ENCODE measurements at places on chromosomes 3 and 15. TPM values are rescaled to one million over a fixed set of nuclear protein-coding genes. Genes with fewer than 3 reads are reported as not detected.

Gene ST8SIA2
- total RNA-seq = not detected

Gene STRIT1
- not detected for total RNA-seq

Gene FBLN2
- total RNA-seq = 94.3 TPM

Gene ACKR2
- total RNA-seq = 7.9 TPM

Gene PRSS50
- total RNA-seq = not detected

Gene CPLX3
- total RNA-seq = not detected

DNA sequence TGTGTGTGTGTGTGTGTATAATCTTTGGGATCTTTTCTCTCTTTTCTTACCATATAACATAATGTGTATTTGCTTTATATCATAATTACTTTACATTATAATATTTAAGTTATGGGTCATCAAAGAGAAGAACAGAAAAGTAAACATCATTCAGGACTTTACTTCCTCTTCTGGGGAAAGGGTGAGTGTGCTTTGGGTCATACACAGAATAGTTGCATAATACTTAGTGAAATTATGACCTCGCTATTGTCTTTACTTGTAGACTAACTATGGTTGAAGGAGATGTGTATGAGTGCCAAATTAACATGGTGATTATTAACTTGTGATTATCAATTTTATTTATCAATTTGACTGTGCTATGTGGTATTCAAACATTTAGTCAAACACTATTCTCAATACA, 1086.9 kb downstream of the DIPK2A start:
- DNase-seq = no peak

DNA sequence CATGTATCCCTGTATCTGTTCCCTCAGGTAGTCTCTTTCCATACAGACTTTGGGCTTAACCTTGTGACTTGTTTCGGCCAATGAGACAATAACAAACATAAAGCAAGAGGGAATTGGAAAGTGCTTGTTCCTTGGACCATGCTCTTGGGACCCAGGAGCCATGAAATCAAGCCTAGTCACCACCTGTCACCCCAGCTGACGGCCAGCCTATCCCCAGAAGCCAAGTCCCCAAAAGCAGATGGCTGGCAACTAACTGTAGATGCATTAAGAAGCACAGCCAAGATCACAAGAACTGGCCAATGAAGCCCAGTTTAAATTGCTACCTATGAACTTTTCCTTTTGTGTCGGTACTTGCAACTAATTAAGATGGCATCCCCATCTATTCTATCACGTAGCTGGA, 822.0 kb downstream of the CADM2 start:
- no peak for DNase-seq

GRCh38 chr15:72344602-72345001, 24.6 kb upstream of the CELF6 start:
- DNase-seq = no peak

DNA sequence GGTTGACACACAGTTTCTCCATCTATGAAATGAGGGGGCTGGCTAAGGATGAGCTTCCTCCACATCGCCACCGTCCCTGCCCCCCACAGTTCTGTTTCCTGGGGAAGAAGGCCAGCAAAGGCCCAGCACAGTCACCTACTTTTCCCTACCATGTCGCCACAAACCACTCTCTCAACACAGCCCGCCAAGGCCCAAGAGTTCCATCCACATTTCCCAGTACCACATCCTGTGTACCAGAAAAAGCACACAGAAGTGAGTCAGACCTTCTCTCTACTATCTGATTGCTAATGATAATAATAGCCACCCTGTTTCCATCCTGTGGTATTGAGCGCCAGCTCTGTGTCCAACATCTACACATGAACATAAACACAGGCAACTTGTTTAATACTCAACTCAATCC, 30.3 kb upstream of the C15orf39 start:
- no peak for DNase-seq

DNA sequence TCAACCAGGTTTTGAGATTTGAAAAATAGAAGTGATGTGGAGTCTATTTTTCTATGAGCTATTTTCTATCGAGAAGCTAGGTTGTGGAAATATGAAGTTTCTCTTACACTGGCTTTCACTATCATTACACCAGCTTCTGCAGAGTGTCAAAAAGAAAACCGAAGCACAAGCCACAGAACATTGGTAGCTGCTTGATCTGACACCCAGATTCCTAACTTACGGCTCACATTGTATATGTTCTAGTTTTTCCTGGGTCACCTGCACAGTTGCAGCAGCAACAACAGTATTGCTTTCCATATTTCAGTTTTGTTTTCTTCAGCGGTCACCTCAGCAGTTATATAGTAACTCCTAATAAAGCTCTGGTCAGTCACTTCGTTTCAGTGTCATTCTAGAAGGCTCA, 790.1 kb downstream of the PLOD2 start:
- DNase-seq = no peak

- DNase-seq = no peak
Measured at GRCh38 chr3:150240891-150241290, 167.2 kb upstream of the TSC22D2 start.

GRCh38 chr3:160556141-160556540, 9.2 kb downstream of the KPNA4 start:
- no peak for DNase-seq

DNA sequence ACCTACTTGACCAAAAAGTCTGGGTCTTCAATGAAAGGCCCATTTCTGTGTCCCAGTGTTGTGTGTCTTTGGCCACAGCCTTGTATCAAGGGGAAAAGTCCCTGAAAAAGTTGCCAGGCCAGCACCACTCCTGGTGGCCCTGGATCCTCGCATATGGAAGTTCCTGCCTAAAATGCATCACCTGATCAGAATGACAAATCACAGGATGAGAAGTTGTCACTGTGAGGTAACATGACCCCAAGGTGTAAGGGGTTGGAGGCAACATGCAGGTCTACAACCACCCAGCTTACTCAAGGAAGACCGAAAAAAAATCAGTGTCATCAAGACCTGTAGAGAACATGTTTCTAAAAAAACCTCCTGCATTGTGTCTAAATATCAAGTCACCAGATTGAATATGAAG, 25.6 kb downstream of the PARP15 start:
- no peak for DNase-seq

DNA sequence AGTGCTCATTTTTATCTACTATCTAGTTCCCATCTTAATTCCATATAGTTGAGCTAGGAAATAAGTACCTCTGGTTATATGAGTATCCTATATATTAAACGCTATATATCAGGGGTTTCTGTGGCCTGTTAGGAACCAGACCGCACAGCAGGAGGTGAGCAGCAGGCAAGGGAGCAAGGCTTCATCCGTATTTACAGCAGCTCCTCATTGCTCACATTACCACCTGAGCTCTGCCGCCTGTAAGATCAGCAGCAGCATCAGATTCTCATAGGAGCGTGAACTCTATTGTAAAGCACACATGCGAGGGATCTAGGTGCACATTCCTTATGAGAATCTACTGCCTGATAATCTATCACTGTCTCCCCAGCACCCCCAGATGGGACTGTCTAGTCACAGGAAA, 23.0 kb downstream of the GSK3B start:
- no peak for DNase-seq

DNA sequence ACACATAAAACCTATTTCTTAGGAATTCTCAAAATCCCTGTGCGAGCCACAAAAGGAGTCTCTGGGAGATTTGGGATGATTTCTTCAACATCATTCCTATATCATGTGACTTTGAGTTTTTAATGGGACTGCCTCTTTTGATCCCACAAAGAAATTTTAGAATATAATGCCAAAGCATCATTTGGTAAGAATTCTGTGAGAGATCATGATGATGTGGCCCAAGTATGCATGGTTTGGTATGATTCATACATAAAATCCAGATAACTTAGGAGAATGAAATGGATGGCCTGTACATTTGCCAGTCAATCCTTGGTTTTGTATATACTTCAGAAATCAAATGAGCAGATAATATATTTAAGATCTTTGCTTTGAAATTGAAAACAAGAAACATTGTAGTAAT, 61.3 kb downstream of the UBE2E2 start:
- DNase-seq = no peak

DNA sequence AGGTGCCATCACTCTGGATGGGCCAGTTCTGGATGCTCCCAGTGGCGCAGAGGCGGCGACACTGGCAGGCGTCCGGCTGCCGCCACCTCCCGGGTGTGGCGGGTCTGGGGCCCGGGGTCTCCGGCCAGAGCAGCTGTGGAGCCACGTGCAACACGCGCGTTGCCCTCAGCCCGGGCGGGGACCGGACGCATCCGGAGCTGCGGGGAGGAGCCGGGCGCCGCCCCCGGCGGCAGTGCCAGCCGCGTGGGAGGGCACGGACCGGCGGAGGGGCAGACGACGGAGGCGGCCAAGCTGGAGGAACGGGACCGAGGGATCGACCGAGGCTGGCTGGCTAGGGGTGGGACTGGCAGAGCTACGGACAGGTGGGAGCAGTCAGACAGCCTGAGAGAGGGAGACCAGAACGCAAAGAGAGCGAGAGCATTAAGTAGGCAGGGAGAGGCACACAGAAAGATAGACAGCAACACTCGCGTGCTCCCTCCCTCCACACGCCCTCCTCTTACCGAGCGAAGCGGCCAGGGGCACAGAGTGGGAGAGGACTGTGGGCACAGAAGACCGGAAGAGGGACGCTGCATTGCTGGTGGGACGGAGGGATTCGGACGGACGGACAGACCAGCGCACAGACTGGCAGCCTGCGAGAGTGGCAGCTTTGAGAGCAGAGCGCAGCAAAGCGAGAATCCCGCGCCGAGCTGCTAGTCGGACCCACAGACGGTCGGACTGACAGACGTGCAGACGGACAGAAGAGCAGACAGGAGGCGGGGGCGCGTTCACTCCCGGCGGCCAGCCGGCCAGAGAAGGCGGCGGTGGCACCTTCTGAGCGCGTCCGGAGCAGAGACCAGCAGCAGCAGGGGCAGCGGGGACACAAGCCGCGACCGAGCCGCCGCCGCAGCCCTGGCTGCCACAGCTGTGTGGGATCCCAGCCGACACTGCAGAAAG, at the start of gene ARPP21:
Gene ARPP21, plus strand, starts transcription at position 272 of the 933 bp plus-strand sequence. CDS start 42,227 bp downstream, outside the sequence.
- no peak for DNase-seq

GRCh38 chr3:50245831-50246516, 10.0 kb downstream of the GNAI2 start:
- DNase-seq = no peak

- no peak for DNase-seq
Measured at GRCh38 chr3:43132193-43132592, 26.3 kb upstream of the POMGNT2 start.

DNA sequence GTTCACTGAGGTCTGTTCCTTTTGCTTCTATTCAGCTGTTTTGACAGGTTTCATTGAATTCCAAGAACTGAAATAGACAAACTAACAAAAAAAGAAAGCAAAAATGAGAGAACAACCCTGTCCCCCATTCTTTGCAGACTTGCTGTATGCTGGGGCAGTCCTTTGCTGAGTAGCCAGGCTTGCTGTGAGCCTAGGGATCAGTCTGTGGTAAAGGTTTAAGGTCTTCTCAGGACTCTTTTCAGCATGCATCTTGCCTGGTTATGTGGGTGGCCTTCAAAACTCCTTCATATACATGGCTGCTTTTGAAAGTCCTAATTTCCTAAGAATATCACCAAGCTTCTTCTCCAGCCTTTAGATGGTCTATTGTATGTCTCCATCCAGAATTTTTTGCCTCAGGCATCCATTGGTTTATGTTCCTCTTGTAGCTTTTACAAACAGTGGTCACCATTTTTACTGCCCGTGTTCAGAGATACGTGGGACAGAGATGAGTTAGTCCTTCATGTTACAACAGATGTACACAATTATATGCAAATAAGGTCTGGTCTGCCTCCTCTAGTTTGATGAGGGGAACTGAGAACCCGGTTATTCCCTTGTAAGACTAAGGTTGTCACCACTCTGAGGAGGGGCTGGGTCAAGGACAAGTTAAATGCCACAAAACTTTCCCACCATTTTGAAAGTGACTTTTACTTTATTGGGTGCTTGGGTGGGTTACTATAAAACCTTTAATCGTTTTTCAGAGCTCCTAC, 41.4 kb downstream of the SACM1L start:
- no peak for DNase-seq

GRCh38 chr3:6860149-6860953, 564 bp upstream of the GRM7 start:
- DNase-seq = no peak

GRCh38 chr3:66483006-66483405, 17.8 kb downstream of the LRIG1 start:
- DNase-seq = no peak

DNA sequence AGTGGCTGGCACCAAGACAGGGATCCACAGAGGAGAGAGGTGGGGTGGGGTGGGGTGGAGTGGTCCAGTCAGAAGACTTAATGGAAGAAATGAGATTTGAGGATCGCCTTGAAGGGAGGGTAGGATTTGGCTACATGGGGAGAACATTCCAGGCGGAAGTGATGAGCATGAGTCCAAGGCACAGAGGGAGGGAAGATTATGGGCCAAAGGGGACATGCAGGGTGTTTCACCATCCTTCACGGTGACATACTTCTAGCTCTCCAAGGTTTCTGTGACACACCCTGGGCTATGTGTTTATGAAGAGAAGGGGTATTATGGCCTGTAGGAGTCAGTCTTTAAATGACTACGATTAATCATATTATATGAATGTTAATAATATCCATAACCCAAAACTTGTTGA, 7.7 kb upstream of the FBN1 start:
- DNase-seq = no peak

DNA sequence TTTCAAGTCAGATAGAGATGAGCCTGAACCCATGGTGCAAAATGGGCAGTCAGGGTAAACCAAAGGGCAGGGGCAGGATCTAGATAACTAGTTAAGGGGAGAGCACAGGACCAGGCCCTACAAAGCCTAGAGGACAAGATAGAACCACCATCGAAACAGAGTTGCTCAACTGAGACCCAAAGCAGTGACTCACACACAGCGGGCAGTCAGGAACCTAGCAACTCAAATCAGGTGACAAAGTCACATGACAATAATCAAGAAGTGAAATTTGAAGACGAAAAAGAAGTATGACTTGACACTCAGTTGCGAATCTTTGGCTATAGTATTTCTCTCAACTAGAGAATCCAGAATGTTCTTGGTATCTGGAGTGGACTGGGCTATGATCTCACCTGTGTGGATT, 136.0 kb upstream of the PTPRG start:
- no peak for DNase-seq

Data from vagina (tissue), 2 donors.